ENCODE measurements at places on chromosomes 2 and 18.

DNA sequence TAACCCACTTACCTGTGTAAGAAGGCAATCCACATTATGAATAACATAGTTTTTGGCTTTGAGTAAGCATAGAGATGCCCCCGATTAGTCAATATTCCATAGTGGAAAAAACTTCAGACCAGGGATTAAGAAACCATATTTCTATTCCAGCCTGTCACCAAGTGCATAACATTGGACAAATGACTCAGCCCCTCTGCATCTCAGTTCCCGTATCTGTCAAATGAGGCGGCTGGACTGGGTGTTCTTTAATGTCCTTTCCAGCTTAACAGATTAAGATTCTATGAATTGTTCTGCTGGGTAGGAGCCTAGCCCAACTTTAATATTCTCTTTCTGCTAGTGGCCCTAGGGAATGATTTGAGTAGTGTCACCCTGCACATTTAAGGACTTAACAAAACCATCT is 11.8 kb upstream of the FTCDNL1 start:
- DNase-seq = no peak

DNA sequence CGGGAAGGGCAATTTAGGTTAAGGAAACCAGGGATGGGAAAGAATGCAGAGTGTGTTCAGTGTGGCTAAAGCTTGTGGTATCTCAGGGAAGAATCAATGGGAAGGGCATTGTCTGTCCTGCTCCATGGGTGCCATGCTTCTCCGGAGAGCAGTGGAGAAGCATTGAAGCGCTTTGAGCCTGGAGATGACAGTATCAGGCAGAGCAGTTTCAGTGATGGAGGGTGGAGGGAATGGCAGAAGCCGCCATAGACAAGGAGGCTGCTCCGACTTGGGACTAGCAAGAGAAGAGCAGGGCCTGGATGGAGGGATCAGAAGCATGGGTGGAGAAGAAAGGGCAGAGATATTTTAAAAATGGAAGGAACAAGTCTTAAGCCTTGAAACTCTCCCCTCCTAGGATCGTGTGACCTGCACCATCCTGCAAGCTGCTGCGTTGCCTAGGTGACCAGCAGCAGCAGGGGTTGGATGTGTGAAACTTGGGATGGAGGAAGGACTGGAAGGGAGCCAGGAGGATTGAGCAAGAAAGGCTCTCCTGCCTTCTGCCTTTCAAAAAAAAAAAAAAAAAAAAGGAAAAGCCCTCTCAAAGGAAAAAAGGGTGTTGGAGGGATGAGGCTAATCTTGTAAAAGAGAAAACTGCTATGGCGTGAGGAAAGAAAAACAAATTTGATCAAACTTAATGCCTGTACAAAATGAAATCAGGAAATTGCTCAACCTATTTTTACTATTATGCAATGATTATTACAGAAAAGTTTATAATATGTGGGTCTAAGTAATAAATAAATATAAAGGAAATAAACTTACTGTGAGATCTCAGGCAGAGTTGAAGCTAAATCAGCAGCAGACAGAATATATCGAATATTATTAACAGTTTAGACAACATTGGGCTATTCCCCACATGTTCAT is 493.8 kb upstream of the NRP2 start:
- DNase-seq = no peak

GRCh38 chr2:28227498-28227897 is 165.2 kb upstream of the FOSL2 start:
- DNase-seq = no peak

DNA sequence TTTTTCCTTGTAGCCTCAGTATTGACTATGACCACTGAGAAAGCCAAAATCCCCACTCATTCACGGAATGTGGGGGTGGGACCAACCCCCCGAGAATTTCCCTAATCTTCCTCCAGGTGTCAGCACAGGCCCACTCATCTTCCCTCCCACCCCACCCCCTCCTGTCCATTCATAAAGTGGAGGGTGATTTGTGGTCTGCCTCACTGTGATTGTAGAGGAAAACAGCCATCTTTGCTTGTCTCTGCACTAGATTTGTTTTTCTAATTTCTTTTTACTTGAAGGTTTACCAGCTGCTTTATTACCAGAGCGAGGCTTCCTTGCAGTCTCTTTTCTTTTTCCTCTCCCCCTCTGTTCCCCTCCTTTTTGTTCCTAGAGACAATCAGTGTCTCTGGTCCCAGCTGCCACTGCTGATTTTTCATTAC is 171.8 kb downstream of the ICOS start:
- peak; percentile 61 for DNase-seq

DNA sequence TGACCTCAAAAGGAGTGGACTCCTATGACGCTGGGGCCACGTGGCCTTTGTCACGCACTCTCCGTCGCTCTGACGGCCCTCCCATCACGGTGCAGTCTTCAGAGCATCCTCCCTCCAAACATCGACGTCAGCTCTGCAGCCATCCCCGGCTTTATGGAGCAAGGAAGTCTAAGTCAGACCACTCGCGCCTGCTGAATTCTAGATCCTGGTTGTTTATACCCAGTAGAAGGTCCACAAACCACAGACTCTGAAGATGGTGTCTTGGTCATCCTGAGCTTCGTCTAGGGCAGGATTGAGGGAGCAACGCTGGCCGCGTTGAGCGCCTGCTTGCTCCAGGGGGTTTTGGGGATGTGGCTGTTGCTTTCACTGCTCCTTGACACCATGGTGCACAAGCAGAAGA is 228.0 kb upstream of the SALL3 start:
- no peak for DNase-seq

GRCh38 chr2:105179469-105180372 is 61.8 kb upstream of the GPR45 start:
- no peak for DNase-seq

DNA sequence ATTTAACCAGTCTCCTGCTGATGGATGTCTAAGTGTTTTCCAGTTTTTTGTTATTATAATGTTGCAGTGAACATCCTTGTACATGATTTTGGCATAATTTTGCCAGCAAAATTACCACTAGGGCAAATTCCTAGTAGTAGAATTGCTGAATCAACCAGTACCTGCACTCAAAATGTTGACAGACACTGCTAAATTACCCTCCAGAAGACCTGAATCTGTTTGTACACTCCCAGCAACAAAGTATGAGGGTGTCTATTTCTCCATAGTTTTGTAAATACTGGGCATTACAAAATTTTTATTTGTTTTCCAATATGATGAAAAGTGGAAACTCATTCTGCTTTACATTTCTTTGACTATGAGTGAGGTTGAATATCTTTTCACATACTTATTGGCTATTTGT is 11.2 kb upstream of the MAT2A start:
- no peak for DNase-seq

DNA sequence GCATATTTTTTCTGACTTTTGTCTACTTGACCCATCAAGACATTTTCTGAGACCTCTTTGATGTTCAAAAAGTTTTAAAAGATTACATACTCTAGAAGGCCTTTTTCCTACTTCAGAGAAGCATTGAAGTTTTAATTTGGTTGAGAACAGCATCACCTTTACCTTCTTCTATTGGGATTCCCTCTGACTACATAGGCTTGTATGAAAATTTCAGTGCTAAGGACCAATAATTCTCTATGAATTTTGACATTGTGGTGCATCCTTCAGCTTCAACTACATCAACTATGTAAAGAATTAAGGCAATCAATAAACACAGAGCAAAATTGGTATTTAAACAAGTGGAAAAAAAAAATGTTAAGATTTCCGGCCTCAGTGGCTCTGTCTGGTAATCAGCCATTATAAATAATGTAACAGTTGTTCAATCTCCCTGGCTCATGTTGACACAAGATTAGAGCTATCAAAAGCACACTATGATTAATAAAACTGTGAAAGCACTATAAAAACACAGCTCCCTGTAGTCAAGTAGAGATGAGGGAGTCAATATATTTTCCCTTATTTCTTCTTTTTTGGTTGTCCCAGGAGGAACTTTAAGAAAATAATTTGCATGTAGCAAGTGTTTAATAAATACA is 627.0 kb upstream of the SYT4 start:
- no peak for DNase-seq

- DNase-seq = no peak
Measured at GRCh38 chr2:63790906-63791305, 50.8 kb upstream of the UGP2 start.

DNA sequence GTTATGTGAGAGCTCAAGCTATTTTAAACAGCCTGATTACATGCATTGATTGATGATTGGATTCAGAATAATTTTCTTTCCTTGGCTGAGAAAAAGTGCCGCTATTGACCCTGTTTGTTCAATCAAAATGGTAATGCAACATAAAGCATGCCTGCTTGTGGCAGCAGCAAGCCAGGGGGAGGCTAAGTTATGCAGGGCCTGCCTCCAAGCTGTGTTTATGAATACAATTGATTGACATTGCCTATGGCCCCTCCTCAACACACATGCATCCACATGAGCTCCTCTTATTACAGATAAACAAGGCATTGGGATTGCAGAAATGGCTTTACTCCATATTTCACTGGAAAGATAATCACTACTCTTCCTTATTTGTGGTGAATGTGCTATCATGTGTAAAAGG is 395.6 kb downstream of the TDRD15 start:
- no peak for DNase-seq

DNA sequence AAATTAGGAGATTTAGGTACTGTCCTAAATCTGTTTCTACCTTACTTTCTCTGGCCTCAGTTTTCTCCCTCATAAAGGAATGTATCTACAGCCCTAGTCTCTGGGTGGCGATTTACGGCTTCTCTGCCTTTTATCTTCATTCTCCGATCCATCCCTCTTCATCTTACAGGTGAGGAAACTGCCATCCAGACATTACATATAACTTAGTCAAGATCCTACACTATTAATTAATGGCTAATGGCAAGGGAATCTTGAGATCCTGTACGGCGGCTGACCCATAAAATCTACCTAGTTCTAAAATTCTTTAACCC is 386 bp upstream of the YIPF4 start:
- no peak for DNase-seq

DNA sequence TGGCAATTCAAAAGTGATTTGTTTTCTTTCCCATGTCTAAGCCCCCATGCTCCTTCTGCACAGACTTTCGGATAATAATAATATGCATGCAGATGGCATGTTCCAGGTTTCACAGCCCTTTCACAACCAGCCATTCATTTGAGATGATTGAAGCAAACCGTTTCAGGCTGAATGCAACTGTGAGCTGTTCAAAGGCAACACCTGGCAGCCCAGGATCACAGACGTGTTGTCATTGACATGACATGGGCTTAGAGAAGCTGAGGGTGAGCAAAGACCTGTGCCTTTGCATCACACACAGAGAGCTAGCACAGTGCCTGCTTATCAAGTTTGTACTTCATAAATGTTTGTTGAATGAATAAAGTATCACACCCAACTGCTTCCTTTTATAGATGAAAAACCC is 12.4 kb upstream of the ERMN start:
- no peak for DNase-seq

- DNase-seq = no peak
Measured at GRCh38 chr2:144331674-144332355, 188.1 kb downstream of the ZEB2 start.

GRCh38 chr2:103287746-103288145 is 525.9 kb downstream of the TMEM182 start:
- no peak for DNase-seq

GRCh38 chr2:218017211-218018053 is 14.6 kb upstream of the TNS1 start:
- no peak for DNase-seq

DNA sequence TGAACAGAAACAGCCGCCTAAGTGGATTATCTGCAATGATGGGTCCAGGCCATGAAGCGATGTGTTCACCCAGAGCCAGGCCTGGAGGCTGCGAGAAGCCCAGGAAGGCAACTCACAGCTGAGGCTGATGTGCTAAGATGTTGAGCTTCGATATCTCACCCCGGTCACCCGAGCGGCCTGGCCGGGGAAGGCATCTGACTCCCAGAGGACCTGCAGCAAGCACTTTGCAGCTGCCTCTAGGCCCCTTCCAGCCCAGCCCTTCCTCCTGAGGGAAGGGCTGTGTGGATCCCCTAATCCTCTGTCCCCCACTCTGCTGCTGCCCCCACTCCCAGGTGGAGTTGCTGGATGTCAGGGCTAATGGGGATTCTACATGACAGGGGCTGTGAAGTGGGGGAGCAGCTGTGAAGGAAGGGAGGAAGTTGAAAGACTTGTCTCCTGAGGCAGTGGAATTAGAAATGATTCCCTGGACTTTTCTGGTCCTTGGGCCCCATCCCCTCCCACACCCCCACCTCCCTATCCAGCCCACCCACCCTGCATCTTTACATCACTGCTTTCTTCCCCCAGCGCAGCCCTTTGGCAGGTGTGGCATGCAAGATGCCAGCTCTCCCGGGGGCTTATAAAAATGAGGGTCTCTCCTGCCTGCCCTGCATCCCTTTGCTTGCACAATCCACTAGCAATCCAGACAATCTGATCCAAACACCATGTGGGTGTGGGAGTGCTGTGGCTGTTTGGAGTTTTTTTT is 4.3 kb downstream of the ATP6V1B1 start:
- DNase-seq = no peak

- DNase-seq = no peak
Measured at GRCh38 chr2:128555433-128555832, 236.8 kb upstream of the HS6ST1 start.

DNA sequence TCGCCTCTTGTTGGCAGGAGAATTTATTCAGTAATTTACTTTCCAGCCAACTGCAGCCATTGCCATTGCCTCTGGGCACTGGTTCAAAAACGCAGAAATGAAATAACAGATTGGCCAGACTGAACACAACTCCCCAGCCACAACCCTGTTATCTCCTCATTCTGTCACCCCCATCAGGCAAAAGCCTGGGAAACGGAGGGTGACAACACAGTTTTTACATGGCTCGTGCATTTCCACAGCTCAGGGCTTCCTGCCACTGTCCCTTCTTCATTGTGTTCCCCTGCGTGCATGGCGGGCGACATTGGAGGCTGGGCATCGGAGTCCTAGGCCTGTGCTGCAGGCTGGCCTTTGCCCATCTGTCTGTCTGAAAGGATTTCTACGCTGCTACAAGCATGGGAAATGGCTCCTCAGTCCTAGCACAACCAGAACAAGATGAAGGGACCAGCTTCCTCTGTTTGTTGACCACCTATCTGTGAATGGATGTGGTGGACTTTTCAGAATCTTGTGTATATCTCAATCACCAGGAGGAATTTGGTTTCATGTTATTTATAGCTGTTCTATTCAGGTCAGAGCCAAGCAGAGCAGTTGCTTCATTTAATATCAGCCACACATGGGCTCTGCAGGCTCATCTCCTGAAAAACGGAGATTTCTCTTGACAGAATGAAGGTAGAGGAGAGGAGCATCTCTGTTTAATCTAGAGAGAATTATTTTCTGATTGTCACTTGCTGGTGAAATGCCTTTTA is 107.0 kb downstream of the MGAT5 start:
- DNase-seq = no peak

All from immature natural killer cell (primary cell).